ENCODE measurements at places on chromosomes 12 and 14.

DNA sequence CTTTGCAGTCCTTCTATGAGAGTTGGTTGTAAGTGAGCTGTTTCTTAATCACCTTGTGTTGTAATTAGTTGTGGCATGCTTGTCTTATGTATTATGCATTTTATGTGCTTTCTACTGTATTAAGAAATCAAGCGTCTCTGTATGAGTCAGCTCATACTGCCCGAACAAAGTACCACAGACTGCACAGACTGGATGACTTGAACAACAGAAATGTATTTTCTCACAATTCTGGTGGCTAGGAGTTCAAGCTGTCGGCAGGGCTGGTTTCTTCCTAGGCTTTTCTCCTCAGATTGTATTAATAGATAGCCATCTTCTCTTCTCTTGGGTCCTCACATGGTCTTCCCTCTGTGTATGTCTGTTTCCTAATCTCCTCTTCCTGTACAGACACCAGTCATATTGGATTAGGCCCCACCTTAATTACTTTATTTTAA lies 77.7 kb downstream of the FLRT2 start:
- DNase-seq, result no peak

DNA sequence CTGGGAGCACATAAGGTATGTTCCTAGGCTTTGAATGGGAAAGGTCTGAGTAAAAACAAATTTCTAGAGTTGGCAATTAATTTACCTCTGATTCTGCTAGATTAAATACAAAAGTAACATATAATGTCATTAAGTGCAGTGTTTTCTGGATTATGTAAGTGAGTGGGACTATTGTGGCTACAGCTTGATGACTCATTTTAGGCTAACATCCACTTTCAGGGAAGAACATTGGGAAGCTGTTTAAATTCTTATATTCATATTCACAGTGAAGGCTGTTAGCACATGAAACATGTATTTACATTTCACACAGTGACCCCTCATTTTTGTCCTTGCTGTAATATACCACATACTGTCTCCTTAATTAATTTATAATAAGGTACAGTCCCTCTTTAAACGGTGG lies 13.2 kb upstream of the BMAL2 start:
- no peak for DNase-seq

- DNase-seq, result no peak
These were observed 1014.8 kb upstream of the FBXO33 start for GRCh38 chr14:40447017-40447416.

GRCh38 chr14:76546426-76547221 lies 170.7 kb downstream of the ESRRB start:
- DNase-seq, result peak; percentile 28

- DNase-seq, result no peak
These were observed 45.4 kb downstream of the EMP1 start for GRCh38 chr12:13241833-13242488.

DNA sequence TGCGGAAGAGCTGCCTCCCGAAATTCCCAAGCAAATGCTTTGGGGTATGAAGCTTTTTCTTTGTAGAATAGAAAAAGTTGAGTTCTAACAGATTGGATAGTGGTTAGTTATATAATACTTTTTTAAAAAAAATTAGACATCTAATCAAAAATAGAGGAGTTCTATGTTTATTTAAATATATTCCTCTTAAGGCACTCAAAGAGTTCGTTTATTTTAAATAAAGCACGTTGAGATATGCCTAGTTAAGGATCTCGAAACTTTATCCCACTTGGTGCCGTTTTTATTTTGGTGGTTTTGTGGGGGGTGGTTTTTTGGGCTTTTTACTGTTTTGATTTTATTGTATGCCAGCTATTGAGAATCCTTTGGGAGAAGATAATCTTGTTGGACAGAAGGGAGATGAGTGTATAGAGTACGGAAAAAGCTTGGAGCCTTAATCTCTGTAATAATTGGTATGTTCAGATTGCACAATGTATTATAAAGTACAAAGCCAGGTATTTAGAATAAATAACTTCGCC lies 10.7 kb upstream of the SNAPC1 start:
- no peak for DNase-seq

DNA sequence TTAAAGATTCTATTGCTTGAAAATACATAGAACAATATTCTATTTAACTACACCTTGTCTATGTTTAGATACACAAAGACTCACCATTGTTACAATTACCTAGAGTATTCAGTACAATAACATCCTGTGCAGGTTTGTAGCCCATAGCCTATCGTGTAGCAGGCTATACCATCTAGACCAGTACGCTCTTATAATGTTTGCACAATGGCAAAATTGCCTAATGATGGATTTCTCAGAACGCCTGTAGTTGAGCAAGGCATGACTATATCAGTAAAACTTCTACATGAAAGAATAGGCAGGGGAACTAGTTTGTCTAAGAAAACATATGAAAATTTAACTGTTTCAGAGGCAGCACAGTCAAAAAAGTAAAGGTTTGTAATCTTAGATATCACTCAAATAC lies 375.9 kb downstream of the DAD1 start:
- no peak for DNase-seq

DNA sequence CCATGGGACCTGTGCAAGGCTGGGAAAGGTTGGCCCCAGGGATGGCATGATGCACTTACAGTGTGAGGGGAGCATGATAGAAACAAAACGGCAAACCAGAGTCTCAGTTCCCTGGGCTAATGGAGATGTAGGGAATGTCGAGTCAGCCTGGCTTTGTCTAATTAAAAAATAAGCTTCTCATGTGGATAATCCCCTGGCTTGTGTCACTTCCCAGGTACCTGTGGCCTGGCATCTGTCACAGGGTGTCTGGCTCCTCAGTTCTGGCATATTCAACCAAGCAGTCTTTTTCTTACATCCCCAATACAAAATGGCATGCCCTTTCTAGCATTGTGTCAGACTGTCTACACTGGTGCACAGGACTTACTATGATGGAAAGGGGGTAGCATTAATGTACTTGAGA lies 261.4 kb downstream of the GRIN2B start:
- no peak for DNase-seq

GRCh38 chr12:108853981-108854446 lies 3.4 kb downstream of the SSH1 start:
- DNase-seq, result no peak

DNA sequence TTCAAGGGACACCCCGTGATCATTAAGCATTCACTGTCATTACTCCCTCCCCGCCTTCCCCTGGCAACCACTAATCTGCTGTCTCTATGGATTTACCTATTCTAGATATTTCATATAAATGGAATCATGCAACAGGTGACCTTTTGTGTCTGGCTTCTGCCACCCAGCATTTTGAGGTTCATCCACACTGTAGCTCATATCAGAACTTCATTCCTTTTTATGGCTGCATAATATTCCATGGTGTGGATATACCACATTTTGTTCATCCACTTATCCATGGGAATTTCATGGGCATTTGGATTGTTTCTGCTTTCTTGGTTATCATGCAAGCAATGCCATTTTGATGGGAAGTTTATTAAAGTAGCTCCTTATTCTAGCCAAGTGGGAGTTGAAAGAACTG lies 184.2 kb upstream of the VASH1 start:
- DNase-seq, result no peak

DNA sequence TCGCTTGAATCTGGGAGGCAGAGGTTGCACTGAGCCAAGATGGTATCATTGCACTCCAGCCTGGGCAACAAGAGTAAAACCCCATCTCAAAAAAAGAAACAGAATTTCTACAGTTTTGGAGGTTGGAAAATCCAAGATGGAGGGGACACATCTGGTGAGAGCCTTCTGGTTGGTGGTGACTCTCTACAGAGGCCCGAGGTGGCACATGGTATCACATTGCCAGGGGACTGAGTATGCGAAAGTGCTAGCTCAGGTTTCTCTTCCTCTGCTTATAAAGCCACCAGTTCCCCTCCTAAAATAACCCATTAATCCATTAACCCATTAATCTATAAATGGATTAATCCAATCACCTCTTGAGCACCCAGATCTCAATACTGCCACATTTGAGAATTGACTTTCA lies 70.8 kb upstream of the DACT1 start:
- no peak for DNase-seq

- no peak for DNase-seq
These were observed 921 bp downstream of the RAD51B start for GRCh38 chr14:67820428-67820971.

DNA sequence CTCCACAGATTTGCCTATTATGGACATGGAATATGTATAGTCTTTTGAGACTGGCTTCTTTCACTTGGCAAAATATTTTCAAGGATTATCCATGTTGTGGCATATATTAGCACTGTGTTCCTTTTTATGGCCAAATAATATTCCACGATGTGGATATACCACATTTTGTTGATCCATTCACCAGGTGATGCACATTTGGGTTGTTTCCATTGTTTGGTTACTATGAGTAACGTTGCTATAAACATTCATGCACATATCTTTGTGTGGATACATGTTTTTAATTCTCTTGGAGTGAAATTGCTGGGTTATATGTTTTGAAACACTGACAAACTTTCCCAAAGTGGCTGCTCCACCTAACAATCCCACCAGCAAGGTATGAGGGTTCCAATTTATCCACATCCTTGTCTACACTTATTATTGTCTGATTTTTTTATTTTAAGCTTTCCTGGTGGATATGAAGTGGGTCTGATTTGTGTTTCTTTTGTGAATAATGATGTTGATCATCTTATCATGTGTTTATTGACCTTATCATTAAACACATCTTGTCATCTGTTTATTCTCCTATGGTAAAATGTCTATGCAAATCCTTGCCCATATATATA lies 116.2 kb upstream of the FRMD6 start:
- DNase-seq, result no peak

DNA sequence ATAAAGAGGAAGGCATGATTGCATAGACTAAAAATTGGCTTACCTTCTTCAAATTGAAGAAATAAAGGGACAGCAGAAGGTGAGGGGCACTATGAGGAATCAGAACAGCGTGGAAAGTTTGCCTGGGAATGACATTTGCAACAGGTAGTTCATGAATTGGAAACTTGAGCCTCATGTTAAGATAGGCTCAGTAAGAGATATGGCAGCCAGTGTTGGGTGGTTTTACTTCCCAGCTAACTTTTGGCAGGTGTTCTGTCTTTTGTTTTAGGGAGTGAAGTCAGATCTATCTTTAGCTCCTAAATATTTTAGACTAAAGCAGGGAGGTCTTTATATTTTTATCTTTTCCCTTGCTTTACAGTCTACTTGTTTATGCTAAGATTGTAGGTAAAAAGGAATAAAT lies 122.4 kb downstream of the ANO6 start:
- no peak for DNase-seq

DNA sequence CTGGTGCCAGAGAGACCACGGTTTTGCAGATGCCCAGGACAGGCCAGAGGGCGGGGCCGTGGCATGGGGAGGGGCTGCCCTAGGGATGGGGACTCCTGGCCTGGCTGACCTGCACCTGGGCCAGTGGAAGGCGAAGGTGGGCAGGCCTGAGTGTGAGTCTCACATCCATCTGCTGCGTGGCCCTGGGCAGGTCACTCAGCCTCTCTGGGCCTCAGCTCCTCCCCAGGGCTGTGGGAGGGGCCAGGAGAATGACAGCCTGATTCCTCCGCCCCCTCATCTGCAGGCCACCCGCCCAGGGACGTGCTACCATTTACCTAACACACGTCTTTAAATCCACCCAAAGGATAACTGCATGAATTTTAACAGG lies 90.9 kb downstream of the GALNT9 start:
- no peak for DNase-seq

GRCh38 chr12:26172013-26172412 lies 23.4 kb upstream of the SSPN start:
- DNase-seq, result no peak

DNA sequence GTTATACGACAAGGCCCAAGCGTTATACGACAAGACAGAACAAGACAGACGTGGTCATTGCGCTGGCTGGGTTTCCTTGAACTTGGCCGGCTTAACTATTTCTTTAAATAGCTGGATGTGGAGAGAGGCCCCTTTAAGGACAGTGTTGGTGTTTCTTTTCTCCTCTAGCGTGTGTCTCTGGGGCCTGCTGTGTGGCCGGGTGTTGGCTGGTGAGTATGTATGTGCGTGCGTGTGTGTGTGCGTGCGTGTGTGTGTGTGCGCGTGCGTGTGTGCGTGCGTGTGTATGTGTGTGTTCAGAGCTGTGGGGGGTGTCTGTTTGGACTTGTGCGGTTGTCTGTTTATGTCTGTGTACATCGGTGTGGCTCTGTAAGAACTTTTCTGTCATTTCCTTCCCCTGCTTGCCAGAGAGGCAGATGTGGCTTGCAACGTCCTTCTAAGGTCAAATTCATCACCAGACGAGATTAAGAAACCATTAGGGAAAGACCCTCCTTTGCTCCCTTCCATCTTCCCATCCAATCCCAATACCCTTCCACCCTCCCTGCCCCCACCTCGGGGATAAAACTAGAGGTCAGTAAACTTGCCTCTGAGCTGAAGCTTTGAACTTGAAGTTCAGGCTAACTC lies 78.6 kb upstream of the TBX3 start:
- no peak for DNase-seq

DNA sequence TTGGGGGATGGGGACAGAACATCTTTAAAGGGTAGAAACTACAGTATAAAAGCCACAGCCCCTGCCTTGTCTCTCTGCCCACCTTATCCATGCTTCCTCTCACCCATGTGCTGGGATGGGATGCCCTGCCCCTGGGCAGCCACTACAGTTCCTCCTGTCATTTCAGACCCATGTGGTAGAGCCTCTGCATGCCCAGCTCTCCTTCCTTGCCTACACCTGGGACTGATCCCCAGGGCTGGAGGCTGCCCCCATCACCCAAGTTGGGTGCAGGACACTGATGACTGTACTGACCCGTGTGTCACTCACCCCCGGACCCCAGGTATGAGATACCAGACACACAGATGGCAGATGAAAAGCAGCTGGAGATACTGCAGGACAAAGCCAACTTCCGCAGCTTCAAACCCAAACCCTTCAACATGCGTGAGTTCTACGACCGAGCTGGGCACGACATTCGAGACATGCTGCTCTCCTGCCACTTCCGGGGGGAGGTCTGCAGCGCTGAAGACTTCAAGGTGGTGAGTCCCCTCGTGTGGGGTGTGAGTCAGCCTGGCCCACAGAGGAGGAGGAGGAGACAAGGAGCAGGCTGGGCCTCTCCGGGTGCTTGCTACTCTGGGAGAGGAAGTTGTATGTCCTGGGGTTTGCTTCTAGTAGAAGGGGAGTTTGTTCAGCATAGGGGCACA lies 2.2 kb downstream of the ASIC1 start:
- DNase-seq, result no peak

All from NCI-H1930 (cell line).